ENCODE measurements at places on chromosomes 16 and 17. TPM values are rescaled to one million over a fixed set of nuclear protein-coding genes. Genes with fewer than 3 reads are reported as not detected.

Gene FAM171A2
- 7.2 TPM for total RNA-seq

Gene TLCD1
- 20.7 TPM for total RNA-seq

Gene BOLA2B
- 117 TPM for total RNA-seq

Gene CRYM
- total RNA-seq = not detected

Gene PIEZO1
- 126 TPM for total RNA-seq

Gene CASKIN1
- under 0.01 TPM for total RNA-seq

Gene MYCBPAP
- 0.23 TPM for total RNA-seq

Gene KRT17
- total RNA-seq = not detected

Gene RAC3
- 17.4 TPM for total RNA-seq

Gene TP53I13
- total RNA-seq = 46.7 TPM

Gene CSH1
- total RNA-seq = not detected

Gene DCTPP1
- 24.3 TPM for total RNA-seq

Gene RUNDC3A
- 0.85 TPM for total RNA-seq

Gene EIF3CL
- total RNA-seq = 58.1 TPM

Gene MAF
- total RNA-seq = 13.8 TPM

Gene TBC1D26
- total RNA-seq = not detected

Gene HOXB6
- total RNA-seq = 2.2 TPM

Gene SYNRG
- total RNA-seq = 11.4 TPM

Gene HBA1
- total RNA-seq = 1.9 TPM

Gene ZNF19
- 1.1 TPM for total RNA-seq

Gene SBK1
- total RNA-seq = not detected

Gene CA10
- not detected for total RNA-seq

Gene CCNF
- total RNA-seq = 3.9 TPM

Gene ATMIN
- 29.2 TPM for total RNA-seq

Gene SLC22A31
- 1.1 TPM for total RNA-seq

Gene TRPV3
- total RNA-seq = 1.2 TPM

Gene CDK12
- 16.6 TPM for total RNA-seq

Gene SOST
- not detected for total RNA-seq

Data from pericardium fibroblast (primary cell).